Stimulated activated CD8-positive, alpha-beta memory T cell treated with anti-CD3 and anti-CD28 coated beads, Interleukin-4, amount 100 ng/mL, for 1 hour (primary cell): ENCODE measurements at places on chromosomes 6 and 20.

GRCh38 chr6:38708496-38708895 lies 5.6 kb upstream of the GLO1 start:
- no peak for DNase-seq

GRCh38 chr6:113796038-113796437 lies 61.1 kb upstream of the MARCKS start:
- DNase-seq: no peak

DNA sequence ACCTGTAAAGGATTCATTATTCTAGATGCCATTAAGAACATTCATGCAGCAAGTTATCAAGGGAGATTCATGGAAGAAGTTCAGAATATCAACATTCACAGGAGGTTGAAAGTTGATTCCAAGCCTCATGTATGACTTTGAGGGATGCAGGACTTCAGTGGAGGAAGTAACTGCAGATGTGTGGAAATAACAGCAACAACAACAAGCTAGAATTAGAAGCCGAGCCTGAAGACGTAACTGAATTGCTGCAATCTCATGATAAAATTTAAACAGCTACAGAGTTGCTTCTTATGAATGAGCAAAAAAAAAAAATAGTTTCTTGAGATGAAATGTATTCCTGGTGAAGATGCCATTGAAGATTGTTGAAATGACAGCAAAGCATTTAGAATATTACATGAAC lies 73.3 kb upstream of the NXT1 start:
- no peak for DNase-seq

DNA sequence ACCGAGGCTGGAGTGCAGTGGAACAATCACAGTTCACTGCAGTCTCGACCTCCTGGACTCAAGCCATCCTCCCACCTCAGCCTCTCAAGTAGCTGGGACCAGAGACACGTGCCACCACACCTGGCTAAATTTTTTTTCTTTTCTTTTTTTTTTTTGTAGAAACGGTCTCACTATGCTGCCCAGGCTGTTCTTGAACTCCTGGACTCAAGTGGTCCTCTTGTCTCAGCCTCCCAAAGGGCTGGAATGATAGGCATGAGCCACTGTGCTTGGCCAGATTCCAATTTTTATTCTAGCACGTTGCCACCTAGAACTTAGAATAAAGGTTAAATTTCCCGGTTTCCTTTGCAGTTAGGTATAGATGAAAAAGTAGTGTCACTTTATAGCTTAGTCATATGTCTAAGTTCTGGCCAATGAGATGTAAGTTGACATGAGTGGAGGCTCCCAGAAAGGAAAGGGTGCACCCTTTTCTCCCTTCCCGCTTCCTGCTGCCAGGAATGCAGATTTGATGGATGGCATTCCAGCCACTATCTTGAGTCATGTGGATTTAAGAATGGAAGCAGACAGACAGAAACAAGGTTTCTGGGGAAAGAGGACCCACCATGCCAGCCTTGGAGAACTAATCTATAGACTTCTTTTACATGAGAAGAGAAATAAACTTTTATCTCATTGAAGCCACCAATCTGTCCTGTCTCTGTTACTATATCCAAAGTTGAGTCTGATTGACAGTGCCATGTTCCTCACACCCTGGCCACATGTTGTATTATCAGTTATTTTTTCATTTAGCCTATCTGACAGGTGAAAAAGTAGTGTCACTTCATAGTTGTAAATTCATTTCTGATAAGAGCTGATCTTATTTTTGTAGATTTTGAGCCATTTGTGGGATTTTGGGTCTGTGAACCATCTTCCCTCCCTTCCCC lies 60.6 kb upstream of the NCOA3 start:
- DNase-seq: no peak

DNA sequence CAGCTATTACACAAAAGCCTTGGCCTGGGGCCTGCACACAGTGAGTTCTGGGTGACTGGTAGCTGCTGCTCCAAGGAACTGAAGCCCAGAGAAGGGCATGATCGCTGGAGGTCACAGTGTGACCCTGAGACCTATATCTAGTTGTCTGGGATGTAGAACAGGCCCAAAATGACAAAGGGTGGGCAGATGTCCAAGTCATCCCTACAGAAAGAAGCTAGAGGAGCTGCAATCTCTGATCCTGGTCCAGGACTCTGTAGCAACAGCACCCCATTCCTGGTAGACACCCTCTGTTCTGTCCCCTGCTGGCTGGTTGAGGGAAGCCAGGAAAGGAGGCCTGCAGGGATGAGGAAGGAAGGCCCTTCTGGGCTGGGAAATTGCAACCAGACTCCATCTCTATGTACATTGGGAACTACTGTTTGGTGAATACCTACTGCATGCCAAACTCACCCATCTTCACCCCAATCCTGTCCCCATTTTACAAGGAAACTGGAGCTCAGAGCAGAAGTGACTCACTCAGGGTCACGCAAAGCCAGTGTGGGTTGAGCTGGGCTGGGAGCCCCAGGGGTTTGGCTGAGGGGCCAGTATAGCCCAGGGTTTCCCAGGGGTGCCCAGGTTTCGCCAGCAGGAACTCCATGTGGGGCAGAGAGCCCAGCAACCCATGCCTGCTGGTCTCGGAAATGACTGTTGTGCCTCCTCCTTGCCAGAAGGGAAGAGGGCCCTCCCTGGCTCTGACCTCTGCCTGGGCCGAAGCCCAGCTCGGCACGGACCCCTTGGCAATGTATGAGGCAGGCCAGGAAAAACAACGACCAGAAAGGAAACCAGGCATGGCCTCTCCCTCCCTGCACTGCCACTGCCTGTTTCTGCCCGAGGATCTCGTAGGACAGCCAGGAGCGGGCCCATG lies 44.9 kb upstream of the TLDC2 start:
- DNase-seq: no peak

DNA sequence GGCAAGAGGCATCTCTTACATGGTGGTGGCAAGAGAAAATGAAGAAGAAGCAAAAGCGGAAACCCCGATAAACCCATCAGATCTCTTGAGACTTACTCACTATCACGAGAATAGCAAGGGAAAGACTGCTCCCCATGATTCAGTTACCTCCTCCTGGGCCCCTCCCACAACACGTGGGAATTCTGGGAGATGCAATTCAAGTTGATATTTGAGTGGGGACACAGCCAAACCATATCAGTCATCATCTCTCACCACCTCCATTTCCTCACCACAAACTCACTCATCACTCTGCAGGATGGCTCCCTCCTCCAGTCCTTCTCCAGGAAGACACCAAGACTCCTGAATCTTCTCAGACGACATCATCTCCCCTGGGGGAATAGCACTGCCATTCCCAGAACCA lies 25.8 kb upstream of the SLC16A10 start:
- DNase-seq: no peak

DNA sequence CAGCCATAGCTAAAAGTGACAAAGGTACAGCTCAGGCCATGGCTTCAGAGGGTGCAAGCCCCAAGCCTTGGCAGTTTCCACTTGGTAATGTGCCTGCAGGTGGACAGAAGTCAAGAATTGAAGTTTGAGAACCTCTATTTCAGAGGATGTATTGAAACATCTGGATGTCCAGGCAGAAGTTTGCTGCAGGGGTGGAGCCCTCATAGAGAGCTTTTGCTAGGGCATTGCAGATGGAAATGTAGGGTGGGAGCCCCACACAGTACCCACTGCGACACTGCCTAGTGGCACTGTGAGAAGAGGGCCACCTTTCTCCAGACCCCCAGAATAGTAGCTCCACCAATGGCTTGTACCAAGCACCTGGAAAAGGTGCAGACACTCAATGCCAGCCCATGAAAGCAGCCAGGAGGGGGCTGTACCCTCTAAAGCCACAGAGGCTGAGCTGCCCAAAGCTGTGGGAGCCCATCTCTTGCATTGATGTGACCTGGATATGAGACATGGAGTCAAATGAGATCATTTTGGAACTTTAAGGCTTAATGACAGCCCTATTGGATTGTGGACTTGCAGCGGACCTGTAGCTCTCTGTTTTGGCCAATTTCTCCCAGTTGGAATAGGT lies 1299.4 kb upstream of the MAP3K7 start:
- DNase-seq: no peak

DNA sequence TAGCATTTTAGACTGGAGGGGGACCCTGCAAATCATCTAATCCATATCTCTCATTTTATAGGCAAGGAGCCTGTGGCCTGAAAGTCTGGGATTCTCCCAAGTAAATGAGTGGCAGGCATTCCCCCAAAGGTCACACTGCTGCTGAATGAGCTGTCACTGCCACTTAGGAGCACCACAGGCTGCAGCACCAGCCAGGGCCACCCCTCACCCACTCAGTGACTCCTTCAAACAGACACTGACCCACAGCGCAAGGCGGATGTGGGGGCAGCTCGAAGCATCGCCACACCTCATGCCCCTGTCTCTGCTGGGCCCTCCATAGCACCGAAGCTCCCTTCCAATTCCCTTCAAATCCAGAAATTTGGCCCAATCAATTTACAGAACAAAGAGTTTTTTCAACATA lies 119.9 kb upstream of the ARID1B start:
- no peak for DNase-seq

- DNase-seq: no peak
Observed at GRCh38 chr6:32982084-32982701, 13.8 kb downstream of the BRD2 start.

DNA sequence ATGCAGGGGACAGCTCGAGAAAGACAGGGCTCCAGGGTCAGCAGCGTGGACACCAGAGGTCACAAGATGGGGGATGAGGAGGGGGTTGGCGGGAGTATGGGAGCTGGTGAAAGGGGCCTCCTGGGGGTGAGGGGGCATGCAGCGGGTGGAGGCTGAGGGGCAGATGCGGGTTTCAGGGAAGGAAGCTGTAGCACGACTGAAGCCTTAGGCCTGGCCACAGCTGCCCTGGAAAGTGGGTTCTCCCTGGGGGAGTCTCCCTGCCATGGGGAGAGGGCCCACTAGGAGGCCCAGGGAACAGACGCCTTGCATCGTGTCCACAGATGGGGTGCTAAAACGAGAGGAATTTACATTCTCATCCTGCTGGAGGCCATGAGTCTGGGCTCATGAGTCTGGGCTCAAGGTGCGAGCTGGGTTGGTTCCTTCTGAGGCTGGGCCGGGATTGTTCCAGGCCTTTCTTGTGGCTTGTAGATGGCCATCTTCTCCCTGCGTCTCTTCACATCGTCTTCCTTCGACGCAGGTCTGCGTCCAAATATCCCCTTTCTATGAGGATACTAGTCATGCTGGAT lies 18.0 kb downstream of the APCDD1L start:
- DNase-seq: no peak

- DNase-seq: no peak
Observed at GRCh38 chr6:41937861-41938574, 3.6 kb downstream of the CCND3 start.

DNA sequence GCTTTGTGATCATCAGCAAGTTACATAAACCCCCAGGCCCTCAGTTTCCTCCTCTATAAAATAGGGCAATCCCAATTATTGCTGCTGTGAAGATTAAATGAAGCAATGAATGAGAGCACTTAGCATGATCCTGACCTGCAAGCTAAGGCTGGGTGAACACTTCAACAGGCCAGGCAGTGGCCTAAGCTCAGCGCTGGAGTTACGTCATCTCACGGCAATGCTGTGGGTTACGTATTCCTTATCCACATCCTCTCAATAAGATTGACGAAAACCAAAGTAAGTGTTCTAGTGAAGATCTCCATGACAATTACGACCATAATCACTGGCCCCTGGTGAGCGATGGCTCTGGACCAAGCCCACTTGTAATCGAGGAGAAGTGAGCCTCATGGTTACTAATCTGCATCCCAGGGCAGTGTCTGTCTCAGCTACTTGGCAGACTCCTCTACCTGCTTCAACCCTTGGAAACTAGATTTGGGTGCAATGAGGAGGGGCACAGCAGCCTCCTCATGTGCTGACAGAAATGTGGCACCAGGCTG lies 274.1 kb upstream of the ARID1B start:
- no peak for DNase-seq

GRCh38 chr20:54535746-54536145 lies 60.4 kb downstream of the DOK5 start:
- no peak for DNase-seq

GRCh38 chr6:147222160-147222838 lies 18.1 kb downstream of the STXBP5 start:
- DNase-seq: no peak

GRCh38 chr6:166025149-166025898 lies 142.3 kb downstream of the TBXT start:
- no peak for DNase-seq

GRCh38 chr6:113354204-113354895 lies 502.8 kb upstream of the MARCKS start:
- DNase-seq: no peak

DNA sequence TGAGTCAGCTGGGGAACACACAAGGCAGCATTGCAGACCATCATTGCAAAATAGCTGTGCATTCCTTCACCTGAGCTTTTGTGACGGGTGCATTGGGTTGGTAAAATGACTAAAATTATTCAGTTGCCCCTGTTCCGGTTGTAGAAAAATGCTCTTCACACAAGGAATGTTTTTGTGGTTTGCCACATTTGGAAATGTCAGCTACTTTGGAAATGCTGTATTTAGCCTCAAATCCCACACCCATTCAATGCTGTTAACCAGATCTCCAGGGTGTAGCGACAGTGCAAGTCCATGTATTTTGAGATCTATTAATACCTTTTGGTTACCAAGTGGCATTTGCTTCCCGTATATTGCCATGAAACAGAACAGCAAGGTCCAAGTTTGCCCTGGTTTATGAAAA lies 201.2 kb downstream of the FOXA2 start:
- DNase-seq: no peak

DNA sequence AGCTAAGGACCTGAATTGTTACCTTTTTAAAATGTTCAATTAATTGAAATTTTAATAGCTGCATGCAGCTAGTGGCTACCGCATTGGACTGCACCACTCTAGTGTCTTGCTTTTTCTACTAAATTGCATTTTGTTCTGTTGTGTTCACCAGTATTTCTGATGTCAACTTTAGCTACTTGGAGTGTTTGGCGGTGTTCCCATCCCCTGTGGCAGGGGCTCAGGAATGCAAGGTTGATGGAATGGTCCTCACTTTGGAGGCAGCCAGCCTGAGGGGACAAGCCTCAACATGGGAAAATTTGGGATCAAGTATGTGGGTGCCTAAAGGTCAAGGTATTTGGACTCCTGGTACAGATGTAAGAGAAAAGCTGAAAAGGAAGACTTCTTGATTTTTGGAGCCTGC lies 230.1 kb upstream of the PRND start:
- DNase-seq: no peak

GRCh38 chr6:111880181-111880888 lies 7.1 kb upstream of the FYN start:
- DNase-seq: no peak

DNA sequence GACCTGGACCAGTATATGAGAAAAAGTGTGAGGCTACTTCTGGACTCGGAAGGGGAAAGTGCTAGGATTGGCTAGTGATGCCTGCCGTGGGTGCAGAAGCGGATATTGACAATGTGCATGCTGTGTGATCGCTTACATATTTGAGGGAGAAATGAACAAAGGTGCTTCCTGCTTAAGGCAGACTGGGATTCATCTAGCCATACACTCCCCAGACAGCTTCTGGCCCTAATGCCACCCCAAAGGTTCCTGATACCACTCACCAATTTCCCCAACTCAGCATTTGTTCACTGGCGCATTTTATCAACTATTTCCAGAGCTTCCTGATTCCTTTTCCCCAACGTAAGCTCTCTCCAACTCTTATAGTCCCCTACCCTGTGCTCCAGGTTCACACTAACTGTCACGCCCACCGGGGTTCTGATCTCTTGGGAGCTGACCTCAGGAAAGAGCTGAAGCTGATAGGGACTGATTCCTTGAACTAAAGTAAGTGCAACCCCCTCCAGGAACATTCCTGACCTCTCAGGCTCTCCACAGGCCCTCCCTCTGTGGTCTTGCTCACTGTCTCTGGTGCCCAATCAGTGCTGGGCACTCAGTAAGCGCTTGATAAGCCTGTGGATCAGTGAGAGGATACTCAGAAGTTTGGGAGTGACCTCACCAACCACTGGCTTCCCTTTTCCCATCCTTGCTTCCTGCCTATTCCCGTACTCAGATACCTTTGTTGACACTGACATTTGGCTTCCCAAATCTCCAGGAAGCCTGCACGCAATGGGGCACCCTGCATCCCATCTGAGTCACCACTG lies 73.3 kb downstream of the MRPL14 start:
- no peak for DNase-seq
